ENCODE measurements at places on chromosomes 1 and 21.

- no peak for DNase-seq
These were observed 5.7 kb downstream of the ADGRL2 start for GRCh38 chr1:81806432-81806770.

DNA sequence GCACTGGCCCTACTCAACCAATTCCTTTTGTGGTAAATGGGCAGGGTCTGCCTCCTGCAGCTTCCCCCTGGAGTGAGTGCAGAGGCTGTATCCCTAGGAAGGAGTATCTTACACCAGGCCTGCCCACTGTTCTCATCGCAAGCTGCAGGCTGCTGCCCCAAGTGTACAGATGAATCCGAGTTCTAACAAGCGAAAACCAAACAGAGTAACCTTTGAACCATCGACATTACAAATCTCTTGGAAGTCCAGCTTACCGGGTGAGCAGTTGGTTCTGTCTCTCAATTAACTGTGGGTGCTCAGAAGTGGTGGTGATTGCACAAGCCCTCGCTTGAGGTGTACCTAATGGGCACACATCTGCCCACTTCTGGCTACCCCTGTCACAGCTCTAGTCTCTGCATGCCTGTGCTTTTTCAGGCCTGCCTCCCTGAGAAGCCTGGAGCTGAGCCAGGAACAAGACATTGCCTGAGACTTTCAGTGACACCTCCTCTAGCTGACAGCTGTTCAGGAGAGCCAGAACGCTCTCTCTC, 22.7 kb downstream of the INAVA start:
- DNase-seq: no peak

DNA sequence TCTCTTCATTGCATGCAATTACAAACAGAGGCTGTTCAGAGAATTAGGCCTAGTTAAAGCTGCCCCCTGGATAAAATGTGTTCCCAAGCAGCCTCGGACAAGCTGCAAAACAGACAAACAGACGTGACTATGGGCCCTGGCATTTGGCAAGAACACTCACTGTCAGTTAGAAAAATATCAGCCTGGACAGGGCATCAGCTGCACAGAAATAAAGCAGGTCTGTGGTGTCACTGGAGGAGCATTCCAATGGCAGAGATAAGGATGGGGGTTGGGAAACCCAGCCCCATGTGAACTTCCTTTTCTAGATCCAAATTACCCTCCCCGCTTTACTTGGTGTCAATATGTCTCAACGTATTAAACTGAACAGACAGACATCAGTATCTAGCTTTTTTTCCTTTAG, 177.1 kb downstream of the GPATCH2 start:
- no peak for DNase-seq

DNA sequence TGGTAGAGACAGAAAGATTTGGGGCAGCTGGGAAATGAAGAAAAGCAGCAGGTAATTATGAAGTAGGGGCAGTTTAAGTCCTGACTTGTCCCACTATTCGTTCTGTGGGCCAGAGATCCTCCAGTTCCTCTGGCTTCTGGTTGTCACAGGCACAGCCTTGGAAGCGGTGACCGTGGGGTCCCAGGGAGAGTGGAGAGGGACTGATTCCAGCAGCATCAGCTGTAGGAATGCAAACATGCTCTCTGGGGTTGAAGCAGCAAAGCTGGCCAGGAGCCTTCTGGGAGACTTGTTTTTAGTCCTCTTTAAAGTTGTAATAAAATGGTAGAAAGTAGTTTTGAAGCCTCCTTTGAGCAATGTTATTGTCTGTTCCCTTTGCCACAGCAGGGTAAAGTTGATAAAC, 488.0 kb downstream of the LMO4 start:
- DNase-seq: no peak

- DNase-seq: no peak
These were observed 25.5 kb downstream of the CCDC18 start for GRCh38 chr1:93205892-93206566.

GRCh38 chr1:198495631-198496030, 44.8 kb downstream of the ATP6V1G3 start:
- no peak for DNase-seq

DNA sequence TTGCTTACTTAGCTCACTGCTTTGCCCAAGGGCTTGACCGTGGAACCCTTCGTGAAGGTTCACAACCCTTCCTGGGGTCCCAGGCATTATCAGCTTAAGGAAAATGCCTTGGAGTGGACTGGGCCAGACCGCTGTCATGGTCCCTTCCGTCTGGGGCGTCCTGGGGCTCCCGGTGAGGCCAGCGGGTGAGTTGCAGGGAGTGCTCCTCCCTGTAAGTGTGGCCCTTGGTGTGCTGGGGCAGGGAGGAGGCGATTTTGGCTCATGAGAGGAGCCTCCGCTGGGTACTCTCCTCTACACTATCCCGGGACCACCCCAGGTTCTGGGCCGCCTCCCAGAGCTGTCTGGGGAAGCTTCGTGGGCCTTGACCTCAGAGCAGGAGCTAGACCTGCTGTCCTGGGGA, 48.1 kb downstream of the AJAP1 start:
- no peak for DNase-seq

GRCh38 chr1:159088050-159088449, 11.5 kb upstream of the AIM2 start:
- DNase-seq: peak; percentile 31

GRCh38 chr1:232793944-232794343, 11.3 kb upstream of the MAP10 start:
- no peak for DNase-seq

GRCh38 chr1:15184436-15185241, 31.1 kb downstream of the TMEM51 start:
- DNase-seq: no peak

DNA sequence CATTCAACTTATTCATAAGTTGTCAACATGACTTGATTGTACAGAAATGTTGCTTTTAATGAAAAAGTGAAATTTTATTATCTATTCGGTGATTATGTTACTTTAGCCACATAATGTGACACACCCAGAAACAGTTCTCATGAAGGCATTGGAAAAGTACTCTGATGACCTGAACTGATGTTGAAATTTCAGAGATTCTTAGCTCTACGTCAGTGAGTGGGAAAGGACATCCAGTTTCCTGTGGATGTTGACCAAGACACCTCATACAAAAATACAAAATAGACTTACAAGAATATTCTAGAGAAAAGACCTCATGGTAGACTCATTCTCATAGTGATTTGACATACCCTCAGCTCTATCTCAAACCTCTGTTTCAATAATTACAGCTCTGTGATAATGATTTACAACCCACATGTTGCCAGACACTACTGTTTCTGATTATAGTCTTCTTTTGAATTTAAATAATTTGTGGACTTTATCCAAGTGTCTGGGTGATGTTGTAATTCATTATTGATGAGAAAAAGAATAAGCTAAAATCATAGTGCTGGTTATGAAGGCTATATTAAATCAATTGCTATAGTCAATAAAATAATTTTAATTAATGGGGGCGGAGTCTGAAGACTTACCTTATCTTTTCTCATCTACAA, 37.3 kb downstream of the KCNK2 start:
- peak; percentile 12 for DNase-seq

- no peak for DNase-seq
These were observed 84.6 kb downstream of the NEGR1 start for GRCh38 chr1:72197786-72198185.
